ENCODE measurements at places on chromosomes 1 and 21.

GRCh38 chr1:228527596-228527995, 40.4 kb downstream of the RNF187 start:
- no peak for DNase-seq

GRCh38 chr1:182672487-182672836, 11.9 kb downstream of the RGS8 start:
- no peak for DNase-seq

DNA sequence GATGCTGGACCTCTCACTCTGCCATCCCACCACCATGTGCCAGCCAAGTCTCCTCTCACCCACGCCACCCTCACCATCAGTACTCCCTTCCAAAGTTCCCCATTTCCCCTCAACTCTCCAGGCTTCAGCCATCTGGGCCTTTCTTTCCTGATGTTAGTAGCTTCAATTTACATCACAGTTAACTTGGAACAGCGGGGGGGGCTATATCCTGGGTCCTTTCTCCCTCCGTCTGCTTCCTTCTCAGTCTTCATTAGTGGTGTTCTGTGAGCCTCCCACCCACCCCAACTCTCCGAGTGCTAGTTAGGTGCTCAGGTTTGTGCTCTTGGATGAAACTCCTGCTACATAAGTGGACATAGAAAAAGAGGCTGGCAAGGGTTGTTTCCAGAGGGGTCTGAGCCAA, 31.9 kb downstream of the KCNC4 start:
- no peak for DNase-seq

GRCh38 chr1:1441002-1441888, 5.8 kb downstream of the VWA1 start:
- DNase-seq, result peak; percentile 50

GRCh38 chr1:21655748-21656147, 13.4 kb downstream of the RAP1GAP start:
- DNase-seq, result no peak

DNA sequence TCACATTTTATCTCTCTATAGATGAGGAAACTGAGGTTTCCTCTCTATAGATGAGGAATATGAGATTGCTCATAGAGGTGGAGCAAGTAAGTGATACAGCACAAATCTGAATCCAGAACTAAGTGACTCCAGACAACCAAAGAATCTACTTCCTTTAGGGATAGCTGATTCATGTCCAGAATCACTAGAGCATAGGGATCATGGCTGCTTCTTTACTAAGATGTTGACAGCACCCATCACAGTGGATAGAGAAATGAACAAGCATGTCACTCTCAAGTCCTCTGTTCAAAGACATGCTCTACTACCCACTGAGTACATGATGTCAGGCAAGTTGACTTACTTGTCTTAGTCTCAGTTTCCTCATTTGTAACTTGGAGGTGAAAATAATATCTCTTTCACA, 116.1 kb upstream of the SPATA6 start:
- no peak for DNase-seq

DNA sequence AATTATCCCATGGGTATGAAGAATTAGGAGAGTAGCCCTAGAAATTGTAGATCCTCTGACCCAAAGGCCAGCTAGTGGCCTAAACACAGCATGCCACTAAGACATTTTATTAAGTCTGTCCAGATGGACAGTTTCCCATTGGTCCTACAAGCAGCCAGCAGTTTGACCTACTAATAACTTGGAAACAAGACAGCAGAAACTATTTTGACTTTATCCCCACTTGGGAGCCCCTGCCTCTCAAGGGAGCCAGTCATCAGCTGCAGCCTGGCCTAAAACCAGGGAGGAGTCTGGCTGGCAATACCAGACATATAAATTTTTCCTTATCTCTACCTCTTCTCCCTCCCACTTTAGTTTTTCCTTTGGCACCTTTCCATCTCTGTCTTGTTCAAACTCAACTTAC, 222.6 kb upstream of the KCTD3 start:
- DNase-seq, result no peak

DNA sequence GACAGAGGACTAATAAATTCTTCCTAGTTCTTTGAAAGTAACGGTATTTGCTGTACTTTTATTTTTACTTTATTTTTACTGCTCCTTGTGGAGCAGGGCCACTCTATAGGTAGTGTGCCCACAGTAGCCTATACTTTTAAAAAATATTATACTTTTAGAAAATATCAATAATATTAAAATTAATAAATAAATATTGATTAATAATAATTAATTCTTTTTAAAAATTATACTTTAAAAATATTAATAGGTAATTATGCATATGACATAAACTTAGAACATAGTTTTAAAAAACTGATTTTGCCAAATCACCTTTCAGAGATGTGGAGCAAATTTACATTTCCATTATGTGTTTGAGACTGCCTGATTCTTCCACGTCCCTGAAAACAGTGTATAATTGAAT, 30.8 kb downstream of the ZBED6 start:
- DNase-seq, result no peak

GRCh38 chr1:55636696-55637095, 421.5 kb upstream of the USP24 start:
- no peak for DNase-seq

GRCh38 chr1:174413632-174414031, 34.1 kb upstream of the GPR52 start:
- no peak for DNase-seq

GRCh38 chr1:189859385-189859977, 618.2 kb downstream of the BRINP3 start:
- DNase-seq, result peak; percentile 15

DNA sequence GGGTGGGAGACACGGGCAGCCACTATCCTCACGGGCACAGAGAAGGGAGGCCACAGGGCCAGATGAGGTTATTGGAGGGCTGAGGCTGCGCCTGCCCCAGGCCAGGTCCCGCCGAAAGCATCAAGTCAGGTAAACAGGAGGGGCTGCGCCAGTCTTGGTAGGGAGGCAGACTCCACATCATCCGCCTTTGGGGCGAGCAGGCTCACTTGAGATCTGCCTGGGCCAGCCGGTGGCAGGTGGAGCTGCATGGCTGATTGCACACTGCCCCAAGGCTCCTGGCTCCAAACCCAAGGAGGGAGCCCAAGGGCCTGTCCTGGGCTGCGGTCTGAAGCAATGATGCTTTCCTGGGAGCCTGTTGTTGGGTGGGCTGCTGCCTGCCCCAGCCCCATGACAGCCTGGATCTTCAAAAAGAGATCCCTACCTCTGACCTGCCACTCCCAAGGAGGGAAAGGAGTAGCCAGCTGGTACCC, 4.6 kb downstream of the SMIM1 start:
- DNase-seq, result no peak

- DNase-seq, result no peak
These were observed 43.0 kb downstream of the ATF3 start for GRCh38 chr1:212651521-212651920.

DNA sequence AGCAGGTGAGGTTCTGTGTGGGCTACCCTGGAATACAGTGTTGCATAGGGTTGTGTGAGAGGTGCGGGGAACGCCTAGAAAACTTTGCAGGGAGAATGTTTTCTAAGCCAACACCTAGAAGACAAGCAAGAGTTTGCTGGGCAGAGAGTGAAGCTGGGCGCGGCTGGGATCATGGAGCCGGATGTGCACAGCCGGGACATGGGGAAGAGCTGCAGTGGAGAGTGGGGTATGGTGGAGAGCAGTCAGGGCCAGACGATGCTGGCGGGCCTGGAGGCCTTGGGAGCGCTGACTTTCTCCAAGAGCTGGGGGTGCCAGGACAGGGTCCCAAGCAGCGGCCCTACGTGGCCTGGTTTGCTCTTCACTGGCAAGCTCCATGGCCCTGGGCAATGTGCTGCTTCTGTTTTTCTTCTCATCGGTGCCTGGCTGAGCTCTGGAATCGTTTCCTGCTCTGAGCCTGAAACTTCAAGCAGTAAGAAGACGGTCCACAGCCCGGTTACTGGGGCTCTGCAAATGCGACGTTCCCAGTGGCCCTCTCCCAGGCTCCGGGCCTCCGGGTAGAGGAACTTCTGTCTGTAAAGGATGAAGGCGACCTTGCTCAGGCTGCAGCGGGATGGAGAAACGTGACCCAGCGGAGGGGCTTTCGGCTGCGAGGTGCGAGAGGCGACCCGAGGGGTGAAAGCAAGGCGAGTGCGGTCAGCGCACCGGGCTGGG, 51.9 kb upstream of the CD34 start:
- DNase-seq, result peak; percentile 17

GRCh38 chr1:197674286-197674685, 101.0 kb downstream of the DENND1B start:
- DNase-seq, result no peak

DNA sequence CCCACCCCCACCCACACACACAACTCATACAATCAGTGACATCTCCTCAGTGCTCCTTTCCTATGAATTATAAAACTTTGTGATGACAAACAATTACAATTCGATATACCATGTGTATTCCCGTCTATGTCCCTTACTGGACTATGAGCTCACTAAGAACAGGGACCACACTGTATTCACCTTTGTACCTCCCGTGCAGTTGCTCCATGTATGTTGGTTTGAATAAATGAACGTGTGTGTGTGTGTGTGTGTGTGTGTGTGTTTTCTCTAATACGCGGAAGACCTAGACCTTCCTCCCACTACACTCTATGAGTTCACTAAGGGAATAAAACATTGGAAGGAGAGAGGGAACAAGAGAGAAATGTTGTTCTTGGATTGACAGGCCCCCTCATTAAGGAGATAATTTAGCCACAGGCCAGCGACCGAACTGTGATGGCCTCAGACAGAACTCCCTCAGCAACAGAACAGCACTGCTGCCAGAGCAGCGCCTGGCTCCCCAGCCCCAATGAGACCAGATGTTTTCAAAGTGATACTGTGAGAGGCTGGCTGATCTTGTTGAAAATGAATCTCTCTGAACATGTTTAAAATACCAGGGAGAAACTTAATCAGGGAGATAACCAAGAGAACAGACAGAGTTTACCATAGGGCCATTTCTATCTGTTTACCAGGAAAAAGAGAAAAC, 21.7 kb downstream of the BCAR3 start:
- DNase-seq, result no peak

DNA sequence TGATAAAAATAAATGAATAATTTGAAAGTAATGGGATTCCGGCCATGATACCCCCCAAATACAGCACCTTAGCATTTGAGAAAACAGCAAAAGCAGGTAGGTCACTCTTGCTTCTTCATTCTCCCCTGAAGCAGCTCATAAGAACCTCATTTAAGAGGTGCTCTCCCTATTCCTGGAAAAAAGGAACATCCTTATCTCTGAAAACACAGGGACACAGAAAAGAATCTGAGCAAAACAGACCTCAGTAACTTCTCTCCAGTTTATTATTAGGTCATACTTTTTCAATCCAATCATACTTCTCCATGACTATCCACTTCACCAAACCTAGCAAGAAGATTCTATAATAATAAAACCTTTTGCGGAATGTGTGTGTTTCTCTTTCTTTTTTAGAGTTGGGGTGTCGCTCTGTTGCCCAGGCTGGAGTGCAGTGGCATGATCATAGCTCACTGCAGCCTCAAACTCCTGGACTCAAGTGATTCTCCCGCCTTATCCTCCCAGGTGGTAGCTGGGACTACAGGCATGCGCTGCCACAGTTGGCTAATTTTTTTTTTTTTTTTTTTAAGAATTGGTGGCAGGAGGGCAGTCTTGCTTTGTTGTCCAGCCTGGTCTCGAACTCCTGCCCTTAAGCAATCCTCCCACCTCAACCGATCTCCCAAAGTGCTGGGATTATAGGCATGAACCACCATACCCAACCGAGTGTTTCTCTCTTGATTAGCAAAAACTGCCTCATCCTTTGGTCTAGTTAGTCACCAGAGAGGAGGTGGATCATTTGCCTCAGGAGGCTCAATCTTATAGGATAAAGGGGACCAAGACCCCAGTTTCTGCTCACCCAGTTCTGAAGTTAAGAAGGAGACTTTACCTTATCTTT, 10.6 kb upstream of the TRIM33 start:
- DNase-seq, result no peak

DNA sequence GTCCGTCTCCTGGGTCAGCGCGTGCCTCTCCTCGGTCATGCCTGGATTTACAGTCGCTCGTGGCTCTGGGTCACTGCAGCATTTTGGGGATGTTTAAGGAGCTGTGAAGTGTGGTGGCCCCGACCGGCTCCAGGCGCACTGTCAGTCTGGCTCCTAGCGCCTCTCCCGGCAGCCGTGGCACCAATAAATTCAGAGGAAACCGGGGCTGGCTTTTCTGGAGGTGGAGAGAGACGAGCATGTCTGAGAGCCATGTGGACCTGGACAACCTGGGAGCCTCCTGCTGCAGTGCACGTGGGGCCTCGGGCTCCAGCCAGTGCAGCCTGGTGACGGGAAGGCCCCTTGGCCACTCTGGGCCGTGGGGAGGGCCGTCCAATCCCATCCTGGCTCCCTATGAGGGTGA, 17.1 kb downstream of the PLCH2 start:
- no peak for DNase-seq

GRCh38 chr1:104932030-104932915, 1182.6 kb downstream of the AMY1C start:
- DNase-seq, result no peak

GRCh38 chr1:100474834-100475233, 63.1 kb upstream of the GPR88 start:
- DNase-seq, result no peak

DNA sequence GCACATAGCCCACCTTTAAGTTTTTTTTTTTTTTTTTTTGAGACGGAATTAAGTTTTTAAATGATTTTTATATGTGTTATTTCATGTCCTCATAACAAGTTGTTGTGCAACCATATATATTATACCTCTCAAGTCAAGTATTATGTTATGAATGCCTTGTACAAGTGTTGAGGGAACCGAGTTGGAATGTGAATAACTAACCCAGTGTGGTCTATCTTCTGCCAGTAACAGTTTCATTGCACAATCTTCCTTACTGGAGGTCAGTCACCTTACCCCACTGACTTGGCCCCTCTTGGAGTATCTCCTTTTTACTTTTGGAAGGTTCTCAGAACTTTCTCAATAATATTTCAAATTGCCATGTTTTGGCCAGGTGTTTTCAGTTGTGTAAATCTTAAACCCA, 201.9 kb downstream of the CACNA1E start:
- DNase-seq, result no peak

DNA sequence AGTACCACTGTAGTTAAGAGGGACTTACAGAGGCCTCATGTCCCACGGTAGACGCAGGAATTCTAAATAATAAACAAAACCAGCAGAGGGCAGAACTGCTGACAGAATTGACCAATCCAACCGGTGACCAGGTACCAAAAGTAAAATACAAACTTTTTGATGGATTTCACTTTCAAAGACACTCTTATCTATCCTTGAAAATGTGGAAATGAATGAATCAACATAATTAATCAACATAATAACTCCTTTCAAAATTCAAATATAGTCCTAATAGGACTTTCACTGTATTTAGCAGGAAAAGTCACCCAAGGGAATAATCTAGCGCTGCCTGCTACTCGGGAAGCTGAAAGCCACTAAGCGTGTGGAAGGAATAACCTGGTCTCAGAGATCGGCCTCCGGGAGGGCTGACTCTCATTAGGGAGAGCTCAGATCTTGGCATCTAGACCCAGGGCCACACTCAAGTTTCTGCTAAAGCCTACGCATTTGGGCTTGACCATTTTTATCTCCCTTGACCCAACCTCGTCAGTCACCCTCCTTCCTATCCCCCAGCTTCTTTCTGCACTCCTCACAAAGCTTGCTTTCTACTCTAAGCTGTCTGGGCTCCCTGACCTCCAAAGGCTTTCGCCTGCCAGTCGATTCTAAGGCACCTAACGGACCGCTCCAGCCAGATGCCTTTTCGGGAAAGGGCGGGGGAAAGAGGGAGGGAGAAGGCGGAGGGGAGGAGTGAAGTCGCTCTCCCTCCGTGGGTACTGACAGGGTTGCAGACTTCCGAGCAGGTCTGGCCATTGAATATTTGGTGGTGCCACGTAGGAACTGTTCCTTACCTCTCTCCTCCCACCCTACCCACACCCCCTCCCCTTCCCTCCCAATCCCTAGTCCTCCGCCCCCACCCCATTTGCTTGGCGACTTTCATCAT, 1.6 kb downstream of the COL11A1 start:
- DNase-seq, result peak; percentile 8
